ENCODE measurements at places on chromosomes 16 and 17.

DNA sequence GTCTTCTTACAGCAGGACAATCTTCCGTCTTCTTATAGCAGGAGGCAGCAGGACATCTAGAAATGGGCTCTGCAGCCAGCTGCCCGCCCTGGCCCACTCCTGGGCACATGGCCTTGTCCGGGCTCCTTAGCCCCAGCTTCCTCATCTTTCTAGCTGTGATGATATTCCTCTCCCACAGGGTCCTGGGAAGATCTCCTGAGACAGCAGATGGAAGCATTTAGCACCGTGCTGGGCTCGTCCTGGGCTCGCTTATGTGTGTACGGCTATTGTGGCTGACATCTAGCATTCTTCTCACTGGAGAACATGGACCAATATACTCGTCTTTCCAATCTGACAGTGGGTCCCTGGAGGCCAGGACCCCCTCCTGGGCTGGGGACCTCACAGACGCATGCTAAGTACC is 48.5 kb downstream of the TIMM22 start:
- no peak for DNase-seq

GRCh38 chr17:67063141-67063540 is 18.8 kb downstream of the CACNG1 start:
- no peak for DNase-seq

GRCh38 chr16:49739381-49739780 is 116.5 kb downstream of the ZNF423 start:
- DNase-seq = no peak

GRCh38 chr16:17371299-17371698 is 99.5 kb downstream of the XYLT1 start:
- DNase-seq = no peak

GRCh38 chr16:68087688-68088087 is 2.5 kb downstream of the NFATC3 start:
- no peak for DNase-seq

- DNase-seq = no peak
Observed at GRCh38 chr17:64565563-64565962, 58.8 kb downstream of the CEP95 start.

DNA sequence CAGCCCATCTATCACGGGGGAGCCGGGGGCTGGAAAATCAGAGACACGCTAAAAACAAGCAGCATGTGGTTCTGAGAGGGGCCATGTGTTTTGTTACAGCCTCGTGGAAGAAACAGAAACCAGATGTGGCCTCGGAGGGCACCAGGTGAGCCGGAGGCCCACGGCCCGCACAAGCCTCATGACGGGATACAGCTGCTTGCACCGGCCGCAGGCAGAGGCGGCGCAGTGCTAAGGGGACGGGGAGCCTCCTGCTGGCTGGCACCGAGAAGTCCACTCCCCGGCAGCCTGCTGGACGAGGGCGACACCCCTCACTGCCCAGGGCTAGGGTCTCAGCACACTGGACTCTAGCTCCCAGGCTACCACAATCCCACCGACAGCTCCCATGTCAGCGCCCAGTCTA is 19.2 kb downstream of the NDUFAF8 start:
- DNase-seq = no peak

All from cortex of kidney (tissue), 1 donor.